ENCODE measurements at places on chromosomes 5 and 9. TPM values are rescaled to one million over a fixed set of nuclear protein-coding genes. Genes with fewer than 3 reads are reported as not detected.

The SLC36A2 gene
- total RNA-seq: not detected

The CMYA5 gene
- total RNA-seq: under 0.01 TPM

The TTC23L gene
- total RNA-seq: 0.13 TPM

The MEGF10 gene
- 1.1 TPM for total RNA-seq

The AUH gene
- 7.3 TPM for total RNA-seq

The SPATA31C1 gene
- total RNA-seq: 0.13 TPM

The SLC22A4 gene
- 1.1 TPM for total RNA-seq

The PTPDC1 gene
- total RNA-seq: 7.9 TPM

The CNTNAP3 gene
- total RNA-seq: 13.5 TPM

The PCDHA9 gene
- under 0.01 TPM for total RNA-seq

The ABLIM3 gene
- total RNA-seq: 4.2 TPM

The DBH gene
- not detected for total RNA-seq

The C9orf153 gene
- not detected for total RNA-seq

The MEF2C gene
- total RNA-seq: 4.4 TPM

The CCNI2 gene
- total RNA-seq: 1.1 TPM

The TLE1 gene
- 84.8 TPM for total RNA-seq

The GRIN3A gene
- not detected for total RNA-seq

The NIM1K gene
- total RNA-seq: 0.13 TPM

The SV2C gene
- total RNA-seq: not detected

The NXNL2 gene
- 11.8 TPM for total RNA-seq

The SLC6A7 gene
- total RNA-seq: not detected

The CDC20B gene
- not detected for total RNA-seq

The PRRX2 gene
- 2.7 TPM for total RNA-seq

The RANBP17 gene
- total RNA-seq: 8.0 TPM

The MELK gene
- 8.2 TPM for total RNA-seq

The SOHLH1 gene
- not detected for total RNA-seq

The PTGER4 gene
- total RNA-seq: 20.7 TPM

The CNTNAP3B gene
- total RNA-seq: 6.0 TPM

The PCDHGC5 gene
- total RNA-seq: 0.33 TPM

The BNC2 gene
- 18.1 TPM for total RNA-seq

The ZNF883 gene
- total RNA-seq: 2.4 TPM

The NCS1 gene
- total RNA-seq: 63.6 TPM

The GCNT4 gene
- 1.1 TPM for total RNA-seq

The DOK3 gene
- total RNA-seq: 1.1 TPM

The MAMDC2 gene
- 12.4 TPM for total RNA-seq

Measured in mesangial cell (primary cell).